ENCODE measurements at places on chromosomes 16 and 17.

DNA sequence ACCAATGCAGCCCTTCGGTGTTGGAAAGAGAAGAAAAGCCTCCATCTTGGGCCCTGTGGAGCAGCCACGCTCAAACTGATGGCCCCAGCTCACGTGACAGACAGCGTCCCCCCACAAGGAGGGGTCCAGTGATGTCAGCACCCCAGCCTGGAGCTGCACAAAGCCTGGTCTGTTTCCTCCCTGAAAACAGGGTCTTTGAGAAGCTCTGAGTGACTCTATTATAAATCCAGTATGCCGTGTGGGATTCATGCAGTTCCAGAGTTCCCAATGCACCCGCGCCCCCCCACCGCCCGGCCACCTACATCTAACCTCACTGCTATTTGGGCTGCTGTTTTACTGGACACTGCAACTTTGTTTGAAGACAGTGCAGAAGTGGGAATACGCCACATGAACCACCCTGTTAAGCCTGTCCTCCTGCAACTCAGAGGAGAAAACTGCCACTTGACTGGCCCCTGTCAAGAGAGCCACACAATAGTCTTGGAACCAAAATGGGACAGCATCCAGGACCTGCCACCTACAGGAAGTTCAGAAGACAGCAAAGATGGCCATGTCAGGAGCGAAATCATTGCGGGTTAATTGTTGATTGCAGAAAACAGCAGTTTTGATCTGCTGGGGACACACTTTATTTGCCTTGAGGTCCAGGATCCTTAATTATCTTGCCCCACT lies 33.1 kb downstream of the PMP22 start:
- DNase-seq = no peak

- no peak for DNase-seq
Observed at GRCh38 chr16:1743376-1744337, 27.7 kb downstream of the NME3 start.

- no peak for DNase-seq
Observed at GRCh38 chr17:21370430-21370829, 5.7 kb upstream of the KCNJ12 start.

- no peak for DNase-seq
Observed at GRCh38 chr16:11016993-11017392, 72.6 kb downstream of the CLEC16A start.

DNA sequence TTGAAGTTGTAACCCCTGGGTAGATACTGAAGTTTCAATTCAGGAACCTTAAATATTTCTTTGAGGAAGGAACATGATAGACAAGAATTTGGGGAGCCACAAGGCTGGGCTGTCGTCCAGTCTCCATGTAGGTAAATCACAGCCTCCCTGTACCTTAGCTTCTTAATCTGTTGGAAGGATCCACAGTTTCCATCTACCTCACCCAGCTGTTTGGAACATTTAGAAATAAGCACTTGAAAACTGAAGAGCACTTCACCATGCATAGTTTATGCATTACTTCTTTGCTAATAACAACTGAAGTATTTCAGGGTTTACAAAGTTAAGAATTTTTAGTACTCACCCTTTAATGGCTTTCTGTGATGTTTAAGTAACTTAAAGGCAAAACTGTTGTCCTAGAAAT lies 17.2 kb downstream of the TXNDC11 start:
- no peak for DNase-seq

DNA sequence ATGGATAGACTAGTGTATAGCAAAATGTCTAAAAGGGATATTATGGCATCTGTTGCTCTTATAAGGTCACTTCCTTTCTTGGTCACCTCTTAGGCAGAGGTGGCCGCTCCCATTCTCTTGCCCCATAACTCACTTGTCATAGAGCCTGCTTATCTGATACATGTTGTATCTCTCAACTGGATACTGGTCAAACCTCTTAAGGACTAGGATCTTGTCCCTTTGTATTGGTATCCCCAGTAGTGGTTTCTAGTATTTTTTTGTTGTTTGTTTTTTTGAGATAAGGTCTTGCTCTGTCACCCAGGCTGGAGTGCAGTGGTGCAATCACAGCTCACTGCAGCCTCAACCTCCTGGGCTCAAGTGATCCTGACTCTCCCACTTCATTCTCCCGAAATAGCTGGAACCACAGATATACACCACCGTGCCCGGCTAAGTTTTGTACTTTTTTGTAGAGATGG lies 27.0 kb downstream of the ZSWIM7 start:
- no peak for DNase-seq

DNA sequence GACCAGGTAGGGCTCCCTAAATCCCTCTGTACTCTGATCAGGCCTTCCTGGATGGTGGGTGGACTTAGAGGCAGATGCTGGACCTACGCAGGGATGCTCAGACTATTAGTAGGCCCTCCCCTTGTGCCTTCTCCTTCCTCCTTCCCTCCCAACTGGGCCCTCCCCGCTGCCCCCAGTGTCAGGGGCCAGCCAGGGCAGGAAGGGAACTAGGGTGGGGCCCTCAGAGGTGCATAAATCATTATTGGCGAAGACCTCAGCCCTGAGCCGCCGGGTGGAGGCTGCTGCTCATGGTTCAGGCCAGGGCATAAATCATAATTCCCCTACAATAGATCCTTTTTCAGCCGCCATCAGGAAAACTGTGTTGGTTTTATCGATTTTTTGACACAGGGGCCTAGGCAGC lies 81.4 kb downstream of the MRM1 start:
- DNase-seq = no peak

GRCh38 chr17:34307110-34307509 lies 12.1 kb upstream of the CCL8 start:
- DNase-seq = peak; percentile 40

DNA sequence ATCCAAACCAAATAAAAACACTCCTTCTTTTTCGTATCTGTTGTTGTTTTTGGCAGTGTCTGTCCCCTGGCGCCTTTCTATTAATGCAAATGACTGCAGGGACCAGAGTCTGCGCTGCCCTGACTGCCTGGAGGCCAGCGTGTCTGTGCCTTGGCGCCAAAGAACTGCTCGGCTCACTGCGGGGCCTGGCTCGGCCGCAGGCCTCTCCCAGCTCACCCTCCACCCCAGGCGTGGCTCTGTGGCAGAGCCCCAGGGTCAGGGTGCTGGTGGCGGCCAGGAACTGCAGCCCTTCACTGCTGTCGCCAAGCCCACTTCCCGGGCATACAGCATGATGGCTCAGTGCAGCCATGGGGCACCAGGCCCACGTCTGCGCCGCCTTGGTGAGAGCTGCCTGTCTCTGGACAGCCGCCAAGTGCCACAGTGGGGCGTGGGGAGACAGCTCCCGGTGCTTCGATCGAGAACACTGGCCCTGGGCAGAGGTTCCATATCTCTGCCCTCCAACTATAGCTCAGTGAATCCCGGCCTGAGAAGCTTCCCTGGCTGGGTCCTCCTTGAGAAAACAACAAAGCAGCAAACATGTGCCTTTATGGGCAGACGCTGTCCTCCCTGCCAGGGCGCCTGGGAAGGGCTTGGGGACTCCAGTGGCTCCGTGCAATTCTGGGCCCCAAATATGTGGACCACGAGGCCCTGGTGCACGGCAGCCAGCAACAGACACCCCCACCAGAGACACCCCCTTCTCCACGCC lies 11.1 kb downstream of the CANT1 start:
- DNase-seq = no peak

DNA sequence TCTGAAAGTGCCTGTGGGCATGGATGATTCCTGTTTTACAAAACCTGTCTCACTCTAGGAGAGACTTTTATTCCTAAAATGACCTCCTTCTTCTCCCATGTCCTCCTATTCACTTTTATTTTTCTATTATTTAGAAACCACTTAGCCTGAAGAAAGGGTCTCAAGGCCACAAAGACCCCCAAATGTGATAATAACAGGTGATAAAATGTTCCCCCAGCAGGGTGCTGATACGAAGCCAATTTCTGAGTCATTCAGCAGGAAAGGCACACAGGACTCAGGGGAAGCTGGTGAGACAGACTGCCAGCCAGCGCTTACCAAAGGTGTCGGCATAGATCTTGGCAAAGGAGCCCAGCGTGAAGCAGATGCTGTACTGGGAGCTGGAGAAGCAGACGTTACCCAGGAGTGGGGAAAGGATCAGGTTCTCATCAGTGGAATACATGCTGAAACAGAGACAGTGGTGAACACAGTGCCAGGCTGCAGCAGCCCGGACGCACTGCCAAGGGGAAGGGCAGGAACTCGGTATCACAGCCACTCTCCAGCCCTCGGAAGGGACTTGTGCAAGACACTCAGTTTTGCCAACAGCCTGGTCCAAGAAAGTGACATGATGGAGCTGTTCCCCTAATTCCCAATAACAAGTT lies 24.6 kb downstream of the HIGD1B start:
- no peak for DNase-seq

DNA sequence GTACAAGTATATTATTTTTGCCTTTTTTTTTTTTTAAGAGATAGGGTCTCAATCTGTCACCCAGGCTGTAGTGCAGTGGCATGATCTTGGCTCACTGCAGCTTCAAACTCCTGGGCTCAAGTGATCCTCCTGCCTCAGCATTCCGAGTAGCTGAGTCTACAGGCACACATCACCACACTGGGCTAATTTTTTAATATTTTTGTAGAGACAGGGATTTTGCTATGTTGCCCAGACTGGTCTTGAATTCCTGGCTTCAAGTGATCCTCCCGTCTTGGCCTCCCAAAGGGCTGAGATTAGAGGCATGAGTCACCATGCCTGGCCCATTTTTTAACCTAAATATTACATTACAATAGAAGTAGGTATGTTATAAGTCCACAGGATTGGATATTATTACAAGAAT lies 3.2 kb downstream of the TERB1 start:
- DNase-seq = no peak

- DNase-seq = no peak
Observed at GRCh38 chr17:48726114-48726915, 2.2 kb downstream of the HOXB13 start.

DNA sequence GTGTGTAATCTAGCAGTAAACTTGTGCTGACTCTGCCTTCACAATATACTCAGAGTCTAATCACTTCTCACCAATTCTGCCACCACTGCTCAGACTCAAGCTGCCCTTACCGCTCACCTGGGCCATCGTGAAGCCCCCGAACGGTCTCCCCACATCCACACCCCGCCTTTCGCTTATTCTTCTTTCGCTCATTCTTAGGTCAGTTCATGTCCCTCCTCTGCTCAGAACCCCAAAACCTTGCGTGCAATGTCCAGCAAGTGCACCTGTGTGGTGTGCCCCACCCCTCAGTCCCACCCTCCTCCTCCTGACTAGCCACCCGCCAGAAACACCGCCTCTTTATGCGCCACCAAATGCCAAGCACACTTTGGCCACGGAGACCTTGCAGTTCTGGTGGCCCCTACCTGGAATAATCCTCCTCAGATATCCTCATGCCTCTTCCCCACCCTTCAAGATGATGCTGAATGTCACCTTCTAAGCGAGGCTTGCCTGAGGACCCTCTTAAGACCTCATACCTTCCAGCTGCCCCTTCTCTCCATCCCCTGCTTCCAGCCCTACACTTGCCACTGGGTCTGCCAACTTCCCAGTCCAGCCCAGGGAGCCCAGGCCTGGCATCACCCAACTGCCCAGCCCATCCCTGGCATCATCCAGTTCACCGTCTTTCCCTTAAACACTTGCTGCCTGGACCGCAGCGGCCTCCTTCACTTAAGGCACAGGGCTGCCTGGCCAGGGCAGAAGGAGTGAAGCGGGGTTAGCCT lies 34.3 kb upstream of the RBFOX3 start:
- DNase-seq = peak; percentile 79

GRCh38 chr16:66521951-66522771 lies 27.8 kb downstream of the TK2 start:
- DNase-seq = no peak

DNA sequence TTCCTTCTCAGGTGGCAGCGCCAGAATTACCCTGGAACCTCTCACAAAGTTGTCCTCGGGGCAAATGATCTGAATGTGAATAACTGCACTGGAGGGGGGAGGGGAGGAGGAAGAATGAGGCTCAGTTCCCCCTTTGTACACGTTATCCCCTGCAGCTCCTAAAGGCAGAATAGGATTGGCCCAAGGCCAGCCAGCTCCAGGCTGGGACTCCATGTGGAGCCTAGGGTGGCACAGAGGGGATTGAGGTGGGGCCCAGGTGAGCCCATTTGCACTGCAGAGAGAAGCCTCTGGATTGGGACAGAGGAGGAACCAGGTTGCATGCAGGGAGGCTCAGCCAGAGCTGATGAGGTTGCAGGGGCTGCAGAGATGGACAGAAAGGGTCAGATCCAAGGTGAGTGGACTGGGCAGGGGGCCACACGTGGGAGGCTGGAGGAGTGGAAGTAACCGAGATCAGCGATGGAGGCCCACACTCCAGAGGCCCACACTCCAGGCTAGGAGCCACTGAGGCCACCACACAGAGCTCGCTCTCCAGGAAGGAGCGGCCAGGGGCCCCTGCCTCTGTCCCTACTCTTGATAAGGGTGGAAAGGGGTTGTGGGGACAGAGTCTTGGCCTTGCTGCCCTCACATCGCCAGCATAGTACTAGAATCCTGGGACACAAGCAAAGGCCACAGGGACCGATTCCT lies 78.6 kb downstream of the RBFOX3 start:
- no peak for DNase-seq

DNA sequence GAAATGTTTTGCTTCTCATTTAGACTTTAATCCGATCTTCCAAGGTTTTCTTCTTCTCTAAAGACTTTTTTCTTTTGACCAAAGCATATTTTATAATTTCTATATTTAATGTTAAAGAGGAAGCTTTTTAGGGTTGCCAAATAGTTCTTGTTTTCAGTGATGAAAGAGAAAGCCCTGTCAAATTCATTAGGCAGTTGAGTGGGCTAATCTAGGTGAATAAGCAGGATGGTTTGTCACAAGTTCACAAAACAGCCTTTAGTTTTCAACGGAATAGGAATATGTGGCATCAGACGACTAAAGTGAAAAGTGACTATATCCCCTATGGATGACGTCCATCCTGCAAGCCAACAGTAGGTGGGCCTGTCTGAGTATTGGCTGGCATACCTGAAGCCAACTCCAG lies 118.8 kb downstream of the NLK start:
- DNase-seq = no peak

DNA sequence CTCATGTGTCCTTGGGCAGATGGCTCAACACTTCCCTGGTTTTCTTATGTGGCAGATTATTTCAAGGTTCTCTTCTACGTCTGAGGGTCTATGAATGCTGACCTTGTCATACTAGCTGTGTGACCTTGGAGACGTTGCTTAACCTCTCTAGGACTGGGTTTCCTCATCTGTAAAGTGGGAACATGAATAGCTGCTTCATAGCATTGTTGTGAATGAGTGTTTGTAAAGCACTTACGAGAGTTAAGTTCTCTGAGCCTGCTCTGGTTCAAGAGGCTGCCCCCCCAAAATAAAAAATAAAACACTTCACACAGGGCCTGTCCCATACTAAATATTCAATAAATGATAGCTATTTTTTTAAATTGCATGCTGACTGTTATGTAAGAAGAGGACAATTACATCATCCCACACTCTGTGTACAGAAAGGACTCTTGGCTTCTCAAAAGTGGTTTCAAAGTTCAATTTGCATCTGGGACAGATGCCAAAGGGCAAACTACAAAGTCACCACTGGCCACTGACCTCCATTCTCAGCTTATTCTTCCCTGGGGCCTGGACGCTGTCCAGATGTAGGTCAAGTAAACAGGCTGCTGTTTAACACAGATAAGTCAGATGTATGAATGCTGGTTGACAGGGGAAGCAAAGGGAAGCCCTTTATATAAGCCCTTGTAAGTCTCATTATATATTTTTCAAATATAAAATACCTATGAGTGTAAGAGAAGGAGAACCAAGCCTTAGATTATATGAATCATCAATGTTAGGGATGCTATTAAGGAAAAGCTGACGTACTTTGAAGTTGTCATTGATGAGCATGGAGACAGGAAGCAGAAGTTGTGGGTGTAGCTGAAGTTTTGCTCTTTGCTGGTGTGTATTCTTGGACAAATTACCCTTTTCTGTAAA lies 15.4 kb upstream of the NDEL1 start:
- no peak for DNase-seq

GRCh38 chr16:50251375-50252081 lies 14.8 kb upstream of the ADCY7 start:
- peak; percentile 81 for DNase-seq
